Stimulated activated CD8-positive, alpha-beta memory T cell treated with anti-CD3 and anti-CD28 coated beads, Interleukin-4, amount 100 ng/mL, for 4 hours (primary cell): ENCODE measurements at places on chromosomes 4 and X.

DNA sequence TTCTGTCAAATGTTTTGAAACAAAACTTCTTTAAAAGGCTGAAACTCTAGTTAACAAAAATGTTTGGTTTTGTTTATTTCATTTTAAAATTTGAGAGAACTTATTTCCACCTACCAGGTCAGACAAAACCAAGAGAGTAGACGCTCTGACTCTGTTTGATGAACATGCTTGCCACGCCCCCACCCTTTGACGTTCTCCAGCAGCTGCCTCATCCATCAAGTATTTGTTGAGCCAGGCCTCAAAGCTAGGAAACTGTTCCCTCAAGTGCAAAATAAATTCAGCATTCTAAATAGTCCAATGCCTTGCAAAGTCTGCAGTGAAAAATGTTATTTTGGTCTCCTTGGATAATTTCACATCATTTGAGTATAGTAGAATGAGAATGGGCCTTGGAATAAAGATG lies 121.6 kb downstream of the GUCY2F start:
- DNase-seq: no peak

DNA sequence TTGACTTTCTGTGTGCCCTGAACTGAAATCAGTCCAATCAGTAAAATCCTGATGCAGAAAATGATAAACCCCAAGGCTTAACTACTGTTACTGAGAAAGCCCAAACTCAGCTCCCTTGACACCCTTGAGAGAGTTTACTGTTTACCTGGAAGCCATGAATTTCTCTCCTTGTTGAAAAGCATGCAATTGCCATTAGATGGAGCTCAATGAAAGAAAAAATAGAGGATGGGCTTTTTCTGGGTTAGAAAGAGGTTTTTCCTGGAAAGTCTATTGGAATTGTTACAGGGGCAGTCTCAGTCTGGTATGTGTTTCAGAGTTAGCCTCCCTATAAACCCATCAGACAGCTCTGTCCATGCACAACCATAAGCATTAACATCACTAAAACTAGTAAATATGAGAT lies 66.4 kb upstream of the C4orf54 start:
- DNase-seq: no peak

DNA sequence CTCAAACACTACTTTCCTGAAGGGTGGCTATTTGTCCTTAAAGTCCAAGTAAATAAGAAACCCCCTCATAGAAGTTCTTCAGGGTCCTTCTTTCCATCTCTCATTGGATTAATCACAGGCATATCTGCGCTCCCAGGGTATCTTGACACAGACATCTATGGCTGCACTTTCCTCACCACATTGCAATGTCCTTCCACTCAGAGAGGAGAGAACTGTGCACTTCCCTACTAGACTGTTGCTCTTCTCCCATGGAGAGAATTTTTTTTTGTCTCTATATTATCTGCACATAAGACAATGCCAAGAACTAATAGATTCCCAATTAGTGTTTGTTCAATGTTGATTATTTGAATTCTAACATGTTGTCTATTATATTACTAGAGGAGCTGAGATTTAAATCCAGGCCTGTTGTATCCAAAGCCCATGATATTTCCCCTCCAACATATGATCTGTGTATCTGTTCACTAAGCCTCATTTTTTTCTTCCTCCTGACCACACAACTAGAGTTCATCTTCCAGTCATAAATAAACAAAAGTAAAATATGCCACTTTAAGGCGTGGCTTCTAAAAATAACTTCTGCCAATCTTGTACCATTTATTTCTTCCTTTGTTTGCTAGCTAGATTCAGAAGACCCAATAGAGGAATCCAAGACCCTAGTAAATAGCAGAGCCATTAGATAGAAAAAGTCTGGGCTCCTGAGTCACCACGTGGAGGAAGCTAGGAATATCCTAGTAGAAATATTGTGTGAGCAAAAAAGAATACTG lies 61.5 kb upstream of the FAM241A start:
- DNase-seq: no peak

DNA sequence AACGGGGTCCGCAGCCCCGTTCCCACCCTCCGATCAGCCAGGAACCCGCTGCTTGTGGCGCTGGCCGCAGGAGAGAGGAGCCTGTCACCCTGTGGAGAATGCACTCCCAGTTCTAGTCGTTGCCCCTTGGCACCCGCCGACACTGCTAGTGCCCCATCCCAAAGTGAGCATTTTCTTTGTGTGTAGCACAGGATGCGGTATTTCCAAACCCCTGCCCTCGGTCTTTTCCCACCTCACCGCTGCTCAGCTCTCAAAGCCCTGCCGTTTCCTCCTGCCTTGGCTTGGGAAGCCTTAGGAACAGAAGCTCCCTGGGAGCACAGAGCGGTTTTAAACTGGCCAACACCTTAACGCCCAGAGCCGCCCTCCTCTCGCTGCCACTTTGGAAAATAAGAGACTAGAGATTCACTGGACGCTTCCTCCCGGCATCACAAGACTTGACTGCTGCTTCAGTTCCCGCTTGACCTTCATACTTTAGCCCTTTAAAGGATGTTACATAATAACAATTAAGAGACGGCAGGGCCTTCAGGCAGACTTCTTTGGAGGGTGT lies 772 bp downstream of the CYP4V2 start:
- DNase-seq: no peak

GRCh38 chr4:40240040-40240653 lies 43.3 kb downstream of the RHOH start:
- no peak for DNase-seq

DNA sequence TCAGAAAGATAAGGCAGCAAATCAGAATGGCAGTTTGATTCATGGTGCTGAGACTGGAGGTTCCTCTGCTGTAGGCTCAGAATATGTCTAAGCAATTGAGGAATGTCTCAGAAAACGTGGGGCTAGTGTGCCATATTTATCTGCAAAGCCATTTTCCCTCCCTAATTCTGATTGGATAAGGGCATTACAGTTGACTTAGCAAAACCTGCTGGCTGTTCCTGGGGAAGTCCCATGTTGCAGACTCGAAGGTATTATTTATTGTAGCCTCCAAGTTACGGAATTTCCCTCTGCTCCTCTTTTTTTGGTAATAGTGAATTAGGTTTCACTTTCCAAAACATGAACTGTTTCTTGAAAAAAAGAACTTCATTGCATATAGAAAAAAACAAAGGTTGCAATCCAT lies at the start of gene CXCL10:
Gene CXCL10 (minus strand): TSS at position 109 of the 400 bp plus-strand sequence. CDS start 66 bp downstream, at position 43.
- no peak for DNase-seq

DNA sequence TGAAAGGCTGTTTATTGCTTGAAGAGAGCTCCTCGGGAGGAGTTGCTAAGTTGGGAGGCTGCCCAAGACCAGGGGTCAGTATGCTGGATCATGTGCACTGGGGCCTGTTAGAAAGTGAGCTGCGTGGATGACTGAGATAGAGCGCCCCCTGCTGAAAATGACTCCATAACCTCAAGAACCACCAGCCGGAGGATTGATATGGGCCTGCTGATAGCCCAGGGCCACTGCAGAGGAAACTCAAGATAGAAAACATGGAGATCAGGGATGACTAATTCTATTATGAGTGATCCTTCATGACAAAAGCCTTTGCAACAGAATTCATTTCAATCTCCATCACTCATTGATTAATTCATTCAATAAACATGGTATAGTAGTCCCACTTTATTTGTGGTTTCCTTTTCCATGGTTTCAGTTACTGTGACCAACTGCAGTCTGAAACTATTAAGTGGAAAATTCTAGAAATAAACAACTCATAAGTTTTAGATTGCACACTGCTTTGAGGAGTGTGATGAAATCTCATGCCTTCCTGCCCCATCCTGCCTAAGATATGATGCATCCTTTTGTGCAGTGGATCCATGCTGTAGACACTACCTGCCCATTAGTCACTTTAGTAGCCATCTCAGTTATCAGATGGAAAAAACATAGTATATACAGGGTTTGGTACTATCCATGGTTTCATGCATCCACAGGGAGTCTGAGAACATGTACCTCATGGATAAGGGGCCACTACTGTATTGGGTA lies 126.7 kb upstream of the MBNL3 start:
- no peak for DNase-seq

- DNase-seq: no peak
Observed at GRCh38 chr4:138494116-138494515, 252.0 kb upstream of the SLC7A11 start.

DNA sequence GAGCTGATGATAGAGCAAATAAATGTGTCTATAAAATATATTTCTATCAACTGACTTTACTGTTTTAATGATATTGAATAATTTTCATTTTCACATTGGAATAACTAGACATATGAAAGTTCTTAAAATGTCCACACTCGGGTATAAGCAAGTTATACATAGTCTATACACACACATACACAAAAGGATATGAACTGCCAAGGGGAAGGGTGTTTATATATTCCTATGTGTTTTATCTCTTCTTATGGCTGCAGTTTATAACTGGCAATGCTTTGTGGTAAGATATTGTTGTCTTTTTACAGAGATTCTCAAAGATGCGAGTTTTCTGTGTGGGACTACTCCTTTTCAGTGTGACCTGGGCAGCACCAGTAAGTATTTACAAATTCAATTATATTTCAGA lies 1.6 kb downstream of the MEPE start:
- DNase-seq: no peak

- no peak for DNase-seq
Observed at GRCh38 chr4:118273642-118274041, 79.2 kb downstream of the PRSS12 start.

DNA sequence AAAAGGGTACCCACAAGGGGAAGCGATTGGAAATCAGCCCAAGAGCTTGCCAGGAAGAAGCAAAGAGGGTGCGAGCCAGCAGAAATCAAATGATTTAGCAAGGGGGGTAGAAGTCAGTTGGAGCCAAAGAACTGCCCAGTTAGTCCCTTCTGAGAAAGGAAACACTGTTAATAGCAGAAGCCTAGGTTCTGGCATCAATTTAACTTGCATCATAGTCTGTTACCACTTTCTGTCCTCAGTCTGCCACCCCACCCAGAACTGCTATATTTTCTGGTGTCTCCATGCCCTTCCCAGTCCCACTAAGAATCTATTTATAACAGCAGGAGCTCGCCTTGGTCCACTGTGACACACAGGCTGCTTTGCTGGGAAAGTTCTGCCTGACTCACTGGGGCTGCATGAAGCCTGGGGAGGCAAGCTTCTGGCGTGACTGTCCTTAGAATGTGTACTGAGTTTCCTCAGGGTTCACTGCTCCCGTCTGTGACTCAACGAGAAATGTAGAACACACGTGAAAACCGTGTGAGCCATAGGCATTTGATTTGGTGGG lies 157.8 kb upstream of the TTC29 start:
- no peak for DNase-seq

- no peak for DNase-seq
Observed at GRCh38 chrX:40531056-40531826, 49.5 kb upstream of the ATP6AP2 start.

- no peak for DNase-seq
Observed at GRCh38 chr4:113882668-113883067, 96.8 kb downstream of the ARSJ start.

GRCh38 chrX:120453985-120454384 lies 15.1 kb downstream of the LAMP2 start:
- no peak for DNase-seq

- no peak for DNase-seq
Observed at GRCh38 chrX:154043003-154043763, 23.5 kb upstream of the IRAK1 start.

DNA sequence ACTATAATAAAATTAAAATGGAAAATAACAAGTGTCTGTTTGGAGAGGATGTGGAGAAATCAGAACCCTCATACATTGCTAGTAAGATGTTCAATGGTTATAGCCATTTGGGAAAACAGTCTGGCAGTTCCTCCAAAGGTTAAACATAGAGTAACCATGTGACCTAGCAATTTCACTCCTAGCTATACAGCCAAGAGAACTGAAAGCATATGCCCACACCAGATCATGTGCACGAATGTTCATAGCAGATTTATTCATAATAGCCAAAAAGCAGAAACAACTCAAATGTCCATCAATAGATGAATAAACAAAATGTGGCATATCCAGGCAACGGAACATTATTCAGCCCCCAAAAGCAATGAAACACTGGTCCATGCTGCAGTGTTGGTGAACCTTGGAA lies 9.4 kb upstream of the CCNQ start:
- no peak for DNase-seq

- no peak for DNase-seq
Observed at GRCh38 chrX:84188320-84188834, 378 bp upstream of the RPS6KA6 start.

GRCh38 chr4:52685316-52685715 lies 26.2 kb upstream of the USP46 start:
- DNase-seq: no peak

DNA sequence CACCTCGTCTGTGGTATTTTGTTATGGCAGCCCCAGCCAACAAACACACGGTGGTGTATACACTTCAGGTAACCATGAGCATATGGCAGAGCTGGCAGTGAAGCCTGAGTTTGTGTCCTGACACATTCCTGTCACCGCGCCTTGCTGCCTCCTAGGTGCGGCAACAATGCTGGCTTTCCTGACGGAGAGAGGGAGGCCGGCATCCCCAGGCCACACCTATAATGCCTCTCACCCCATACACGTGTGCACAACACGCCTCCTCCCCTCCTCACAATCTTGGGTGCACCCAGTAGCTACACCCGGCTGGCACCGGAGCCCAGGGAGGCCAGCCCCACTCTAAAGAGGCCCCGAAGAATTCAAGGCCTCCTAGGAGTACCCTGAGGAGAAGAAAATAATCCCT lies 158.5 kb downstream of the NSUN7 start:
- no peak for DNase-seq

- peak; percentile 29 for DNase-seq
Observed at GRCh38 chrX:136251041-136251991, at the start of gene MAP7D3. Gene MAP7D3, minus strand, starts transcription at chrX:136251400. Its CDS starts 42 bp downstream, at chrX:136251358.

DNA sequence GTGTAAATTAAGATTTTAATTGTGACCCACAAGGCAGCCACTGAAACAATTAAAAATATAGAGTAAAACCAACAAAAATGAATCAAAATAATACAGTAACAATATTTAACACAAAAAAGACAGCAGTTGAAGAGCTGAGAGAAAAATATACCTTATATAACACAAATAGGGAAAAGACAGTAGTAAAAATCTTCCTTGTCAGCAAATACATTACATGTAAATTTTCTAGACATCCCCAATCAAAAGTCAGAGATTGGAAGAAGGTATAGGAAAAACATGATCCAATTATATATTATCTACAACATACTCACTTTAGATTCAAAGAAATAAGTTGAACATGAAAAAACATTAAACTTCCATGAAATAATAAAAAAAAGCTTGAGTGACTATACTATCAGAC lies 330.8 kb downstream of the UBE2NL start:
- no peak for DNase-seq

- no peak for DNase-seq
Observed at GRCh38 chr4:168860827-168861226, 149.2 kb downstream of the CBR4 start.

DNA sequence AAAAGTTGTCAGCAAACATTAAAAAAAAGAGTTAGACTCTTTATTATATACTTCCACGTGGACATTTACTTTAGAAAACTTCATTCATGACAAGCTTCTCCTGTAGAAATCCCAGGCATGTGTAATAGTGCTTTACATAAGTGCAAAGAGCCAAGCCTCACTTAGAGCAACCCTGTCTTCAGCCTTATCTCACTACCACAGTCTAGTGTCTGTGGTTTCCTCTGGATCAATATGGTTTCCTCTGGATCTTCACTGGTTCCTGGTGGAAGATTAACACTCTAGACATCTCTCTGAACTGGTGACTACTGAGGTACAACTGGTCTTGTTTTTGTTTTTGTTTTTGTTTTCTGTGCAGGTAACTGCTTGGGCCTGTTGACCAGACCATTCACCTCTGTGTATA lies 18.4 kb upstream of the ARMCX5 start:
- no peak for DNase-seq

GRCh38 chr4:86366920-86367319 lies 7.1 kb upstream of the MAPK10 start:
- DNase-seq: no peak
